ENCODE measurements at places on chromosomes 12 and 14.
A peak's percentile ranks its signal among the peaks of the same experiment; 100 is the strongest.

GRCh38 chr14:81478446-81478845, 55.2 kb downstream of the SEL1L start:
- no peak for DNase-seq

- no peak for DNase-seq
Observed at GRCh38 chr14:80644826-80645225, 296.7 kb downstream of the CEP128 start.

DNA sequence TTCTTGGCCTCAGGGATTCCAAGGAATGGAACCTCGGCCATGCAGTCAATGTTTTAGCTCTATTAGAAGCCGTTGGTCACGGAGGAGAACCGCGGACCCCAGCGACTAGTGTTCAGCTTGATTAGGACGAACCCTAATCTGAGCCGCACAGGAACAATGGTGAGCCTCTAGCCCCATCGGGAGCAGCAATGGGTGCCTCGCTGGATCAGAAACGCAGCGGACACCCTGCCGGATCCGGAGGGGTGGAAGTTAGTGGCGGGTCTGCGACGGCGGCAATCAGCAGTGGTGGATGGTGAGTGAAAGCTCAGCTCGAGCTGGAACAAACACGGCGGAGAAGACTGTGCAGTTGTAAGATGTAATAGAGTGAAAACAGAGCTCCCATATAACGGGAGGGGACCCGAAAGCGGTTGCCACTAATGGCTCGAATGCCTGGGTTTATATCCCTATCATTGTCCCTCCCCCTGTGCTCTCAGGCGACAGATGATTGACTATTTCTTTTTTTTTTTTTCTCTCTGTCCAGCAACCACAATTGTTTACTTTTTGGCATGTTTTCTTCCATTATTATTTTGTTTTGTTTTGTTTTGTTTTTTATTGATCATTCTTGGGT, 127.7 kb downstream of the ZNF664 start:
- DNase-seq = no peak

DNA sequence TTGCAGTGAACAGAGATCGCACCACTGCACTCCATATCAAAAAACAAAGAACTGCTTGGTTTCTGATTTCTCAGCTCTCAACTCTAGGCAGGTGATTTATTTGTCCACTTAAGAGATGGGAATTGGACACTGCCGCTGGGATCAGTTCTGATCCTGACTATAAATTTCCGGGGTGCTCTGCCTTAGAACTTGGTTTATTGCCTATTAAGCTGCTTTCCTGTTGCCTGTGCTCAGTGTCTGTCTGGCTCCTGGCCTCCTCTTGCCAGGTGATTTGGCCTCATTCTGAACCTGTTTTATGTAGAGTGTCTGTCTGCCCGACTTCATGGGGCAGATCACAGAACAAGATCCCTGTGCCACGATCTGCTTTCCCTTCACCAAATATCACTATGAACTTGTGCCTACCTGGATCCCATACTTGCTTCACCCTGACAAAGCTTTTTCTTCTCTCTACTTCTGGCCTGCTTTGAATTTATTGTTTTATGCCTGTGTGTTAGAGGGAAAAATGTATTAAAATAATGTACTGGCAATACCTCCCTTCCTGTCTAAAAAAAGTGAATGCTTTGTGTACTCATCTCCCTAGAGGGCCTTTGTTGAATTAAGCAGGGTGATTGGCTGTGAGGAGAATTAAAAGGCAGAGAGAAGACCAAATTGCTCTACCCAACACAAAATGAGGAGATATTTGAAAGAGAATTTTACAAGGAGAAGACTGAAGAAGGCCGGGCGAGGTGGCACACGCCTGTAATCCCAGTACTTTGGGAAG, 27.6 kb downstream of the CDKN1B start:
- DNase-seq = no peak

- DNase-seq = peak; percentile 41
Observed at GRCh38 chr12:49750027-49750995, 9.0 kb downstream of the TMBIM6 start.

DNA sequence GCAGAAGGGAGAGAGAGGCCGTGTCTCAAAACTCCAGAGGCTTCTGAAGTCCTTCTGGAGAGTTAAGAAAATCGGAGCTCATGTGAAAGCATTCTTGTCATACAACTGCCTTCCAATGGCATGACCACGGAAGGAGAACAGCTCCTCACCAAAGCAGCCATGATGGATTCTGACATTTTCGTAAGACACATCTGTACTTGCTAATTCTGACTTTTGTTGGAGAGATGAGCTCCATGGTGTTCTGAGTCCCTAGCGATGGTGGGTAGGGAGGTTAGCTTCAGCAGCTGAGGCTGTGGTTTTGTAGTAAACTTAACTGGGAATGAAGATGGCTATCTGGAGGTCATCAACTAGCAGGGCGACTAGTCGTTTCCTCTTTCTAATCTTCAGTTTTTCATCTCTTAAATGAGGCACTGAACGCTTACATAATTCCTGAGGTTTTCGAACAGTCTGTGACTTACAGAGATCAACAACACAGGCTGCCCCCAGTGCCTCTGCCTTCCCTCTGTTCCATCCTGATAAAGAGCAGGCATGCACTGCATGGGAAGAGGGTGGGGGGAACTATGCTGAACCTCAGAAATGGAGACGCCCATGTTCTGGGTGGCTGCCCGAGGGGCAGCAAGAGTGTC, 28.6 kb upstream of the DICER1 start:
- DNase-seq = peak; percentile 89

DNA sequence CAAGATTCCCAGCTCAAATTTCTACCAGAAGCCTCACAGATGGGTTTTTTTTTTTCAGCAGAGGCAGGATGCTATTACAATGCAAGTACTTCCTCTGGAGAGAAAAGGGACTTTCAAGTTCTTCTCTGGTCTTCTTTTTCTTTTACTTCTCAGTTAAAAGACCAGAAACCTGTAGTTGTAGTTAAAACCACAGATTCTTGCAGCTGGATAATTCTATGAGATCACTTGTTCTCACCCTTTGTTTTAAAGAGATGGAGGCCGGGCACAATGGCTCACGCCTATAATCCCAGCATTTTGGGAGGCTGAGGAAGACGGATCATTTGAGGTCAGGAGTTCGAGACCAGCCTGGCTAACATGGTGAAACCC, 47.6 kb upstream of the OVCH1 start:
- no peak for DNase-seq

DNA sequence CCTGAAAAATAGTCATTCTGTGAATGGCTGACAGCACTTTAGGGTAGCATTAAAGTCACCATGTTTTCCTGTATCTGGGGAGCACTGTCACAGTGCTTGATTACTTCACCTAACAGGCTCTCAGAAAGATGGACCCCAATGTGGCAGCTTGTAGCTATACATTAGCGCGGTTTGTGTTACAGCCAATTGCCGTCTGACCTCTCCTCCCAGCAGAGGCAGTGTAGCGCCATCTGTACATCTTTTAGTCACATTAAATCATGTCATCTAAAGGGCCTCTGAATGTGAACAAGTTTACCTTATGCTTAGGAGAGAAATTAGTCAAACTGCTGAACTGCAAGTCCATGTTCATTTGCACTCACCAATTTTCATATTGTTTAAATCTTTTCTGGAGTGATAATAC, 113.7 kb downstream of the LMO3 start:
- DNase-seq = no peak

GRCh38 chr14:51884086-51884927, 23.9 kb downstream of the GNG2 start:
- DNase-seq = peak; percentile 89

DNA sequence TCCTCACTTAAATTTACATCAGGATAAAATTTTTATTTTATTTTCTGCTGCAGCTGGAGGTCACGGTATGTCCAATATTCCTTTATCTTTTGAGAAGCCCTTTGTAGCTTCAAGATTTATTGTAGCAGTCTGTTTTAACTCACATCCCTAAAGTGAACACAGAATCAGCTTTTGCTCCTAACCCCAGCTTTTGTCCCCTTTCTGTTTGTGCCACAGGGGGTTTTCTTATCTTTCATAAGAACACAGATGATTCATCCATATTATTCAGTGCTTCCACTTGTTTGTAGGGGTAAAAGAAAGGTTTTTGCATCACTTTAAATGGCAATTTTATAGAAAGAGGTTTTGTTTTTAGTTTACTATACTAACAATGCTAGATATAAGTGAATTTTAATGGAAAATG, 21.8 kb upstream of the PIK3C2G start:
- DNase-seq = no peak

DNA sequence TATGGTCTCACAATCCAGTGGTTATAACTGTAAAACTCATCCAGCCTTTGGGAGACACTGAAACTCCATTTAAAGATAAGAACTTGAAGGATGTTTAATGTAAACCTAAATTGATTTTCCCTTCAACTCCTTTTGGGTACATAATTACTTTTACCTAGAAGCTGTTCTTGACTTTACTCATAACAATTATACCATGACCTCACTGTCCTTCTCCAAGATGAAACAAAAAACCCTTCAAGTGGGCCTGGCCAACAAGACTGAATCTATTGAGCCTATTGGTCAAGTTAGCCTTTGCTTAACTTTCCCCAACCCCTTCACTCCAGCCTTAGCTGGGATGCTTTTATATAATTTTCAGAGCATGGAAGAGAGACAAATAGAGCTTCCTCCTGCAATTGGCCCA, 22.5 kb downstream of the PARP2 start:
- no peak for DNase-seq

DNA sequence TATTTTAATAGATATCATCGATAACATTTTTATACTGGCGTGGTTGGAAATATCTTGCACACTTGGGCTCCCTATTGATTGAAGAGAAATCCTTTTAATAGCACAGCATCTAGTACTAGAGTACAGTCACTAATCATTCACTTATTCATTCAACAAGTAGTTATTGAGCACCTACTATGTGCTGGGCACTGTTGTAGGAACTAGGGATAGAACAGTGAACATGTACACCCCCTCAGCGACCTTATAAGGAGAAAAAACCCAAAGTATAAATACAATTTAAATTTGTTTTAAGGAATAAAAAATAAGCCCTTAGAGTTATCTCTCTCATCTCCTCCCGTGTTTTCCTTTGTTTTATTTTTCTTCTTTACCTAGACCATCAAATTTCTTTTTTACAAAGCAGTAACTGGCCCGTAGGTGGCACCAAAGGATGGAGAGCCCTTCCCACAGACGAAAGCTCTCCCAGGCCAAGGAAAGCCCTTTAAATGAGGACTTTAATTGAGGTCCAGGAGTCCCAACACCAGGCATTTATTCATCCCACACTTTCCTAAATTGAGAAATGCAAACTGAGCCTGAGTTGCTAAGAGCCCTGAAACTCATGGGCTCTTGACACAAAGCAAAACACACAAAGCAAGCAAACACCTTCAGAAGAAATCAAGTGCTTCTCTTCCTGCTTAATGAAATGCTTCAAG, 29.0 kb downstream of the PEBP1 start:
- no peak for DNase-seq

GRCh38 chr12:52949413-52950331, 754 bp downstream of the KRT18 start:
- DNase-seq = peak; percentile 61

DNA sequence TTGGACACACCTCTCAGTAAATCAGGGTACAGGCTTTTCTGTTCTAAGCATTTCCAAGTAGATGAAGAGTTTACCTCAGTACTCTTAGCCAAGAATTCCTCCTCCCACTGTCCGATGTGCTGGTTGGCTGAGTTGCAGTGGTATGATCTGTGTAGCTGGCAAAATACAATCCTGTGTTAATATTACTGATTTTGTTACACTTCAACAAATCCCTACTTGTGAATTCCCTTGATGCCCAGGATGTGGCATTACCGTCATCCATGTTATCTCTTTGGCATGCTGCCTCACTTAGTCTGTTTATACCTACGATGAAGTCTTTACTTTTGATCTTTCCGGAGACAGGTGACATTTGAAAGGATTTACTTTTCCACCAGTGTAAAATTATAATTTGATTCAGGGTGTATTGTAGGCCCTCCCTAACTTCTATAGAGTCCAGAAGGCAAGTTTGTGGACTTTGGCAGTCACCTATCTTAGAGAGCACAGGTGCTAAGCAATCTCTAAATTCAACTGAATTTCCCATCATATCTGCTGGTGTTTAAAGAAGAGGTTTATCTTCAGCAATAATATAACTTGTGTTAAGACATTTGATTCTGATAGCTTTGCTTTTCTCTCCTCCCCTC, 10.1 kb downstream of the CCDC196 start:
- DNase-seq = no peak

GRCh38 chr12:132422381-132423043, 67.4 kb upstream of the FBRSL1 start:
- no peak for DNase-seq

- no peak for DNase-seq
Observed at GRCh38 chr12:386651-387050, 2.5 kb downstream of the KDM5A start.

GRCh38 chr12:51118706-51119105, 35.3 kb upstream of the CSRNP2 start:
- no peak for DNase-seq

DNA sequence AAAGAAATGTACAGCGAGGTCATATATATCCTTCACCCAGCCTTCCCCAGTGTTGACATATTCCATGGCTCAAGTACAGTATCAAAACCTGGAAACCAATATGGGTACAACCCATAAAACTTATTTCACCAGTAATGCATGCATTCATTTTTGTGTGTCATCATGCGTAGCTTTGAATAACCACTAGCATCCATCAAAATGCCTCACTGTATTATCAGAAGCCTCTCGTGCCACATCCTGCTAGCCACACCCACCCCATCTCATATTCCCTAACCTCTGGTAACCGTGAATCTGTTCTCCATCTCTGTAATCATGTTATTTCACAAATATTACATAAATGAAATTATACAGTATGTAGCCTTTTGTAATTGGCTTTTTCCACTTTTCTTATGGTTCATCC, 314.3 kb downstream of the RAD51B start:
- no peak for DNase-seq
